ENCODE measurements at places on chromosomes 2 and 18. TPM values are rescaled to one million over a fixed set of nuclear protein-coding genes. Genes with fewer than 3 reads are reported as not detected.
A peak's percentile ranks its signal among the peaks of the same experiment; 100 is the strongest.

The DSG4 gene
- not detected for total RNA-seq

The MC2R gene
- not detected for total RNA-seq

The IL1B gene
- 15.5 TPM for total RNA-seq

The TGFBRAP1 gene
- 24.5 TPM for total RNA-seq

DNA sequence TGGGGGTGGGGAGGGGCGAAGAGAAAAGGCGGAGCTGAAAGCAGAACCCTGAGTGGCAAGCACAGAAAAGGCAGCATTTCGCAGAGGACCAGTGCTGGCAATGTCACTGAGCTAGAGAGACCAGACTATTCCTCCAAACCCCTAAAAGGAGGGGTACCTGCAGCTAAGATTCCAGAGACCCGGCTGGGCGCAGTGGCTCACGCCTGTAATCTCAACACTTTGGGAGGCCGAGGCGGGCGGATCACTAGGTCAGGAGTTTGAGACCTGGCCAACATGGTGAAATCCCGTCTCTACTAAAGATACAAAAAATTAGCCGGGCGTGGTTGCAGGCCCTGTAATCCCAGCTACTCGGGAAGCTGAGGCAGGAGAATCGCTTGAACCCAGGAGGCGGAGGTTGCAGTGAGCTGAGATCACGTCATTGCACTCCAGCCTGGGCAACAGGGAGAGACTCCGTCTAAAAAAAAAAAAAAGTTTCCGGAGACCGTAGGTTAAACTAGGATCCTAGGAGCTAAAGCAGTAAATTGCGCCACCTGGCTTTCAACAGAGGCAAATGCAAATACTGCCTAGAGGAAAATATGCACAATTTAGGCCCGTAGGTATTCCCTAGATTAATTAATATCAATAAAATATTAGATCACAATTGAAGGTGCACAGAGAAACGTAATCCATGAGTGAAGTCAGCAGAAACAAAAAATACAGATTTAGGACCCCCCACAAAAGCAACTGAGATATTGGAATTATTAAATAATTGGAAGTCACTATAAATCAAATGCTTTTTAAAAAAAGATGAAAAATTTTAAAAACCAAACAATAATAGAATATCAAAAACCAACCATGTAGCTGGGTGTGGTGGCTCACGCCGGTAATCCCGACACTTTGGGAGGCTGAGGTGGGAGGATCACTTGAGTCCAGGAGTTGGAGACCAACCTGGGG, 4.9 kb downstream of the UCN start:
- no peaks in the 10 kb centered on the region for H3K4me1 ChIP-seq
- no peak overlapping the region for H3K27ac ChIP-seq
- peaks cover 15% of the 10 kb centered on the region for H3K36me3 ChIP-seq
- DNase-seq = peak; percentile 59
- peak overlapping the region; percentile 40 for H3K4me3 ChIP-seq
- H3K27me3 ChIP-seq = peaks cover 31% of the 10 kb centered on the region
